SW 1271 (cell line): ENCODE measurements at places on chromosomes 7 and 10.

GRCh38 chr10:119308551-119309422, 101.4 kb downstream of the GRK5 start:
- no peak for DNase-seq

- DNase-seq: peak; percentile 84
These were observed at the start of gene BAG3 for GRCh38 chr10:119650692-119651513. Gene BAG3, plus strand, starts transcription at chr10:119651380. Its CDS starts 296 bp downstream, at chr10:119651676.

DNA sequence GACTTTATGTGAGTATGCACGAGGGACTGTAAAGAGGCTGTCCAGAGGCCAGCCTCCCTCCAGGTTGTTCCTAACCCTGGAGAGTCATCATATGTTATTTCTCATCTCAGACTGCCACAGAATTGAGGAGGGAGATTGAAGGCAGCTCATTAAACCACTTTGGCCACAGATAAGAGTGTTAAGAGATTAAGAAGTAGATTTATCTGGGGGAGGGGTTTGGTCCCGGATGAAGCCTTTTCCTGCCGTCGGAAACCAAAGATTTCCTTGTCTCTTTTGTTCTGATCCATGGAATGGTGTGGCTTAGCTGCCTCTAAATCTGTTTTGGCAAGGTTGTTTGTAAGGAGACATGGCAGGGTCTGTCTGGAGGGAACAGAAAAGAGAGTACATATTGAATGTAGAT, 338.8 kb downstream of the AUTS2 start:
- no peak for DNase-seq

- DNase-seq: no peak
These were observed 208.7 kb upstream of the POM121L12 start for GRCh38 chr7:52826515-52827265.

DNA sequence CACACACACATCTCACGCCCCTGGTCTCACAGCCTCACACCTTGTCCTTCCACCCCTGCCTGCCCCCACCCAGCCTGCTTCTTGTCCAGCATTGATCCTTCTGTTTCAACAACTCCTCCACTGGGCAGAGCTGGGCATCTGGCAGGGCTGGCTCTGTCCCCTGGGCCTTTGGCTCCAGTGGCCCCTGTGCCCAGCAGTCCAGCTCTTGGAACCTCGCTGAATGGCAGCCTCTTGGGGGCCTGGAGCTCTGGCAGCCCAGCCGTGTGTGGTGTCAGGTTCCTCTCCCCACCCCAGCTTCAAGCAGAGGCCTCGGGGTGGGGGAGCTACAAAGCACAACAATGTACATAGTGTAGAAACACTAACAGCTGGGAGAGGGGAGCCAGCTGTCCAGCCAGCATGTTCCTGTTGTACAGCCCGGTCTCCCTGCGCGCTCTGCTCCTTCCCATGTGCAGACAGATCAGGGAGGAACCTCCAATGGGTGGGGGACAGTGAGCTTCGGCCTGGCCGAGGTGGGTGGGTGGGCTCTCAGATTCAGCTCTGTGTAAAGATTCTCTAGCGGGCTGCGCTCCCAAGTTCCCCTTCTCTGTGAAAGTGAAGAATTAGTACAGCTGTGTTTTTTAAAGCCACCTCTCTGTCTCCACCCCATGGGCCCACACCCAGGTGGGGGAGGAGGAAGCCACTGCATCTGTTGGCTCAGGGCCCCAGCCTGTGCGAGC, 19.4 kb downstream of the ZMIZ2 start:
- DNase-seq: no peak

DNA sequence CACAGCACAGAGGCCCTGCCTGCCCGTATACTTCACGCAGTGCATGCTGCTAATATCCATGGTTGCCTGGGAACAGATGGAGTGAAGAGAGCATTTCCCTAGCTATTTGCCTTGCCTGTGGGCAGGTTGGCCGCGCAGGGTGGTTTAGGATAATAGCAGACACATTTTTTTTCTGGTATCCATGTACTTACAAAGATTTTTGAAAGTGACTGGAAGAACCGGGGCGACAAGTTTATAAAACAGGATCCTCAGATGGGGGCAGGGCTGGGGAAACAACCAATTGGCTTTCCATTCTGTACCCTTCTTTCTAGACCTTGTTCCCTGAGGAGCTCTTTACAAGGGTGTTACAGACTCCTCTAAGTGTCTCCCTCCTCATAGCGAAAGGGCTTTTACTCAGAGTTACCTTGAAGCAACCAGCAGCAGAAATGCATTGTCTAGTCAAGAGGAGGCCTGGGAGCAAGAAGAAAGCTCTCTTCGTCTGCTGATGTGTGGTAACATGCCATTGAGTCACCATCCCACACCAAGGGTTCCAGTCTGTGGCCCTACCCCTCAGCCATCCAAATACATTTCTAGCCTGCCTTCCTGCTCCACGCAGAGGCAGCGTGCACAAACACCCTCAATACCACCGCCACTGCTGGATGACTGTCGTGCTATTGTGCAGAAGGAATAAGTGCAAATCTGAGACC, 31.5 kb downstream of the MTURN start:
- DNase-seq: no peak
